ENCODE measurements at places on chromosomes 7 and 10.

DNA sequence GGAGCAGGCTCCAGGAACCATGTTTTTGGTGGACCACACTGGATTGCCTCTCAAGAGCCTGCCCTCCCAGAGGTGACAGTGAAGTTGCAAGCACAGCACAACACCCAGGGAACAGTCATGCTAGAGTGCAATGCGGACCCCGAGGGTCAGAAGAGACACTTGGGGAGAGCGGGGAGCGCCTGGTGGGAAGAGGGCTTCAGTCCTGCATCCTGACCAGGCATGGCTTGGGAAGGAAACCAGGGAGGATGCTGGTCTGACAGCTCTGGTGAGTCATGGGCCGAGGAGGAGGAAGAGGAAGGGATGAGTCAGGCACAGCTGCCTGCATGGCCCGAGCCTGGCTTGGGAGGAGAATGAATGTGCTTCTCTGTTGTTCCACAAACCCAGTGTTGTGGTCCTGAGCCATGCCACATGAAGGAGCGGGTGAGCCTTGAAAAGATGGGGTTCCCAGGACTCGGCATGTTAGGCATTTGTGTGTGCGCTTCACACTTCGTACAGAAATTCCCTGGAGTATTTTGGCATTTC lies 29.5 kb upstream of the ANKRD2 start:
- no peak for DNase-seq

DNA sequence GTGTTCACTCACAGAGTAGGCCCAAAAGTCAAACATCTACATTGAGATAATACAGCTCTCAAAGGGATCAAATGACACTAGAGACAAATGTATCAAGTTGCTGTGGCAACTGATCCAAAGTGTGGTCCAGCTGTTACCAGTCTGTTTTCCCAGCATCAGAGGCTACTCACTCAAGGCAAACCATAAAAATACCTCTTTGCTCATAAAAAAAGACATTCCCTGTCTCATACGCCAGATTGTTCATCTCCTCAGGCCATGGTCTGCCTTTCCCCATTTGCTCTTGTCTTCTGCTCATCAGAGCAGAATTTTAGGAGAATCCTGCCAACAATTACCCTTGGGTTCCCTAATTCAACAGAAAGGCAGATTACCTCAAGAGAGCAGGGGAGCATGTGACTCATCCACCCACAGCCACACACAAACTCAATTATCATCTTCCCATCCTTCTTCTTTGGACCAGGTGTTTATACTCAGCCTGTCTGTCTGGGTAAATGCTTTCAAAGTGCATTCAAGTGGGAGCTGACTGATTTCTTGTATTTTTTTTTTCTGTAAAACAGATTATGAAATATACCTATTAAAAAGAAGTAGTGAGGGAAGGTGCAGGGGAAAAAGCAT lies 226.5 kb upstream of the HPS1 start:
- peak; percentile 9 for DNase-seq

GRCh38 chr7:112806156-112806555 lies 16.0 kb upstream of the TMEM168 start:
- DNase-seq, result no peak

DNA sequence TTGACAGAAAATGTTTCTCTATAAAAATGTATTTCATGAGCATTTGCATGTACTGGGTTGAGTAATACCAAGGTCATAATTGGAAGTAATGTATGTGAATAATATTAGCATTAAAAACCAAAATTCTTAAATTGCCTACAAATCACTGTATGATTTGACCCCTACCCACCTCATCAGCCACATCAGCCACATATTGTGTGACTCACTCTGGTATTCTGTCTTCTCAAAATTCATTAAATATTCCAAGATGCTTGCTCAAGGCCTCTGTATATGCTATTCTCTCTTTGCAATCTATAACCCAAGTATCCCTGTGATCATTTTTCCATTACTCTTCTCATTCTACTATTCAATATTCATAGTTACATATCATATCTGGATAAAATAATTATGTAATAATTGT lies 21.4 kb downstream of the POT1 start:
- DNase-seq, result no peak

GRCh38 chr10:114095559-114096337 lies 52.1 kb downstream of the ADRB1 start:
- DNase-seq, result no peak

DNA sequence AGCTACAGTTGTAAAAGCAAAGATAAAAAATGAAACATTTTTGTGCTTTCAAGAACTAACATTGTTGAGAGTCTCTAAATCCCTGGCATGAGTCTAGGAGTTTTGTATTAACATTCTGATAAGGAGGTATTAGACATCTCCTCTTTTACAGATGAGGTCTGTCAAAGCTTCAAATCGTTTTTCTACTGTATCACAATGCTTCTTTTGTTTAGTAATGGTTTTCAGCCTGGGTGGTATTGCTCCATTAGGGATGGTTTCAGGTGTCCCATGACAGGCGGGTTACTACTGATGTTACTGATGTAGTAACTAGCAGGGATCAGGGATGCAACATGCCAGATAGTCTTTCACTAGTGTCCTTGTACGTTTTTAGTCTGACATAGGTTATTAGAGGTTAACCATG lies 27.4 kb downstream of the STAM start:
- DNase-seq, result no peak

DNA sequence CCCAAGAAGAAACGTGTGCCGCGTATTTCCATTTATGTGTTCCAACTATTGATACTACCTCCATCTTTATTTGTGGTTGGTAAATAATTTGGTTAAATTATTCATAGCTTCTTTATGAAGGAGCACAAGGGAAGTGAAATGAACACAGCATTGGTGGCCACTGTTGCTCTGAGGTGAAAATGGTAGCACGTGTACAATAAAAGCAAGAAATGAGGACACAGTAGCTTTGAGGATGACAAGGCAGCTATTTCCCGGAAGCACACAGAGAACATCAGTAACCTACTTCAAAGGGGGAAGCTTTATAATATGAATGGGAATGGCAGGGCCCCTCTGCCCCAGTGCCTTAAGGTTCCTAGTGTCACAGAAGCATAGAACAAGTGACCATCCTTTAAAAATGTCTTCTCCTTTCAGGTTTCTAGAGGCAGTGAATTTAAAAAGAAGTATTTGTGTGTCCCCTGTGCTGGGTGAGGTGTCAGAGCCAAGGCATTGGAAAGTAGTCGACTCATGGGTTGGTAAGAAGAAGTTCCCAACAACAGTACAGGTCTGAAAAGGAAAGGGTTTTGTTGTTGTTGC lies 78.8 kb downstream of the SGMS1 start:
- DNase-seq, result no peak

- no peak for DNase-seq
Measured at GRCh38 chr10:5532618-5533097, 7.9 kb downstream of the CALML3 start.

DNA sequence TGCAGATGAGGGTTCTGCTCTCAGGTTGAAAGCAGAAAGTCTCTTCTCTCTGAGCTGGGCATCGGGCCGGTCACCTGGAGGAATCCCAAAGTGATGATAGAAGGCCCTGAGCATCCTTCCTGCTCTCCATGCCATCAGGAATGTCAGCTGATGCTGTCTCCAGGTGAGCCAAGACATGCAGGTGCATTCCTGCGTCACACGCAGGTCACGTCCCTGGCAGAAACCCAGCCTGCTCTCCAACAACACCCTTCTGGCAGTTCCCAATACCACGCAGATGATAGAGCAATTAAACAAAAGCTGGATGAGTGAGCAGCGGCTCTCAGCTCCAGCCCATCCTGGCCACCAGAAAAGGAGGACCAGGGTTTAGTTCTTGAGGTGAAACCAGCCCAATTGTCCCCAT lies 6.9 kb upstream of the WIPI2 start:
- DNase-seq, result peak; percentile 78

DNA sequence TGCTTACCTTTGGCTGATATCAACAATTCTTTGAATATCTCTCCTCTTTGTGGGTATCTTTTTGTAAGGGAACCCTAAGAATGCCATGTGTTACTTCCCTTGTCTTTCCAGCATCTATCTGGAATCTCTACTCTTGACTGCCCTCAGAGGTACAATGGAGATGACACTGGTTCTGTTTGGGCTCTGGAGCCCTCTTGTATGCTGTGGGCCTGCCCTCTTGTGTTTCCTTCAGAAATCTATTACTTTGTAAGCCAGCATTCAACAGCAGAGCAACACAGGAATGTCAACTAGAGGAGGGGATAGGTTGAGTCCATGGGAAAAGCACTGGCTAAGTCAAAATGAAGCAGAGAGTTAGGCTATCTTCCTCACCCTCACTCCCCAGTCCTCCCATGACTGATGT lies 142.3 kb downstream of the XPNPEP1 start:
- DNase-seq, result no peak

GRCh38 chr10:47018026-47018735 lies 107.0 kb downstream of the PTPN20 start:
- DNase-seq, result no peak

DNA sequence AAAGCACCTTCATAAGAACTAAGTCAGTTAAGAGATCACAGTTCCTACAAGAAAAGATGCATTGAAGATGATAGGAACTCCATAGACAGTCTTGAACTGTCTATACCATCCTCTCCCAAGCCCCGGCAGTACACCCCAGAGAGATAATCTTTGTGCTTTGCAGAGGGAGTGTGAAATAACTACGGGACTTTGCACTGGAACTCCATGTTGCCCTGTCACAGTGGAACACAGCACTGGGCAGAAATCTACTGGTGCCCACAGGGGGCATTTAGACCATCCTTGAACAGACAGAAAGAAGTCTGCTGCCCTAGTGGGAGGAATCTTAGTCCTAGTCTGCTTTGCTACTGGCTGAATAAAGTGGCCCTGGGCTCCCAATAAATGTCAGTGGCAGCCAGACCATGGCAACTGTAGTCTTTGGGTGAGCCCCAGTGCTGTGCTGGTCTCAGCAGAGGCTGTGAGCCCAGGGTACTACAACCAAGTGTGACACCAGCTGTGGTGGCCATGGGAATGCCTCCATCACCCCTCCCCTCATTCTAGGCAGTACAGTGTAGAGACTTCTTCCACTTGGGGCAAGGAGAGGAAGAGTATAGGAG lies 107.7 kb upstream of the TMEM168 start:
- DNase-seq, result no peak

Data from NCI-H146 (cell line).